ENCODE measurements at places on chromosomes 1 and 21.

GRCh38 chr1:2590233-2591141 lies 3.9 kb downstream of the PRXL2B start:
- no peak for DNase-seq

DNA sequence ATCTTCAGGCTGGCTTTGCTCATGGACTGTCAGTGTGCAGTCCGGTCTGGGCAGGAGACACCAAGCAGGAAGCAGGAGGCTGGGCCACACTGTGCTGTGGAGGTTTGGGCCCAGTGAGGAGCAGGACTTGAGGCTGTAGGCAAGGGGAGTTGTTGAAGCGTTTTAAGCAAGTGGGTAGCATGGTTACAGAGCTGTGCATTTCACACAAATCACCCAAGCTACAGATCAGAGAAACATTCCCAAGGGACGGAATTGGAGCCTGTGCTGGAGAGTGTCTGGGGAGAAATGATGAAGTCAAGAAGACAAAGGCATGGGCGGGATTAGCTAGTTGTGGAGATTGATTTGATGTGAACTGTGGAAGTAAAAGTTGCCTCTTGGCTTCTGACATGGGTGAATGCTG lies 60.9 kb downstream of the KIF21B start:
- DNase-seq, result no peak

DNA sequence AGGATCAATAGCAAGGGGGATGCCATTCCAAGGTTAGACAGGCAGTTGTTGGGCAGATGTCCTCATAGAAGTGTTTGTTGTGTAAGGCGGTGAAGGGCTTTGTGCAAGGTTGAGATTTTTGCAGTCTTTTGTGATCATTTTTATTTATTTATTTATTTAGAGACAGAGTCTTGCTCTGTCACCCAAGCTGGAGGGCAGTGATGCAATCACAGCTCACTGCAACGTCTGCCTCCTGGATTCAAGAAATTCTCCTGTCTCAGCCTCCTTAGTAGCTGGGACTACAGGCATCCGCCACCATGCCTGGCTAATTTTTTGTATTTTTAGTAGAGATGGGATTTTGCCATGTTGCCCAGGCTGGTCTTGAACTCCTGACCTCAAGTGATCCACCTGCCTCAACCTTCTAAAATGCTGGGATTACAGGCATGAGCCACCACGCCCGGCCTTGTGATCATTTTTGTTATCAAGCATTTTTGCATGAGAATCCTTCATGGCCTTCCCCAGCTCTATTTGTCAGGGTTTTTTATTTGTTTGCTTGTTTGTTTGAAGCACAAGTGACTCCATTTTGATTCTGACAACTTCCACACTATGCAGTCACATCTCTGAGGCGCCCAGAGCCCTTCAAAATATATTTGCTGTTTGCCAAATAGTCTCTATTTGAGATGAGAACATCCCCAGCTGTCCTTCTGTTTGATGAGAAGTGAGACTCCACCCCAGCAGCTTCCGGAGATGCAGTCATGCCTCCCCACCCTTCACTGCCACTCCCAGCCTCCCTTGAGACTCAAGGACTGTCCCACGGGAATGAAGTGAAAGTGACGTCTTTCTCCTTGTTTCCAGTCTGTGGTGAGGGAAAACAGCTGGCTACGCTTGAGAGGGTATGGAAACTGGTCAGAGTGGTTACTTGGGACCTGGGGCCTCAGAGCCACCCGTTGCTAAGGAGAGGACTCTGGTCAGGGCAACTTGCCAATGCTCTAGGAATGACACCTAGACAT lies 38.0 kb downstream of the TMEM50B start:
- no peak for DNase-seq

DNA sequence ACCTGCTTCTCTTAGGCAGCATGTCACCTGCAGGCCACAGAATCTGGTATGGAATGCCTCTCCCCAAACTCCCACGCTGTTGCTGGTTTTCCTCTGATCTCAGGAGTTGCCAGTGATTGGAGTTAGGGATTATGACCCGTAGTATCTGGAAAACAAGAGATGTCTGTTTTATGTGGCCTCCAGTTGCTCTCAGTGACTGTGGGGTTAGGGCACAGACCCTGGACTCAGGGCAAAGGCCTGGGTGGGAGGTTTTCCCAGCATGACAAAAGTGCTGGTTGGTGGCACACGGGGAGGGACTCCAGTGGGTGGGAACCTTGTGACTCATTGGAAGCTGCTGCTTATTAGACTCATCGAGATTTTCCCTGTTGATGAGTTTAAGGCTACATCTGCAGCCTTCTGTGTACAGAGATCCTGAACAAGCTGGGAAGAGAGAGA lies at the start of gene NR1I3:
NR1I3 (minus strand) TSS at position 165 of the 435 bp plus-strand sequence. CDS start 1,638 bp downstream, outside the sequence.
- DNase-seq, result no peak

GRCh38 chr1:75136195-75136815 lies 2.1 kb downstream of the LHX8 start:
- DNase-seq, result no peak

DNA sequence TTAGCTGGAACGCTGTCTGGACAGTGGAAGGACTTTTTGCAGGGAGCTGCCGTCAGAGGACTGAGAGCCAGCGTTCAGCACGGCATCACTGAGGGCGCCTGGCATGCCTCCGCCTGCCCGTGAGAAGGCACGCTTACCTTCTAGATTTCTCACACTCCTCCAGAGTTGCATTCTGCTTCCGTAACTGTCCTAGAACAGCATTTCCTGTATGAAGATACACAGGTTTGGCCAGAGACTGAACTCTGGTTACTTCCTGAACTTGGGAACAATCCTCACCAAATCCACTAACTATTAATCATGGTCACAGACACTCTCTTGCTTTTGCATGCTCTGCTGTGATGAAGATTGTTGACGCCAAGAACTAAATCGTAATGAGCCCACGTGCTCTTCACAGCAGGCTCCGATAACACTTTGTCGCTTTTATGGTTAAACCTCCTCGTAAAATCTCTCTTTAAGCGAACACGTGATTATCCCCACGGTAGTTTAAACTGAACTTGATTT lies 93.5 kb downstream of the KIF26B start:
- no peak for DNase-seq

- DNase-seq, result no peak
Observed at GRCh38 chr1:29264773-29265389, 28.6 kb downstream of the PTPRU start.

- no peak for DNase-seq
Observed at GRCh38 chr1:68623700-68624099, 126.8 kb upstream of the DEPDC1 start.

- peak; percentile 16 for DNase-seq
Observed at GRCh38 chr1:45802343-45803298, 791 bp upstream of the MAST2 start.

DNA sequence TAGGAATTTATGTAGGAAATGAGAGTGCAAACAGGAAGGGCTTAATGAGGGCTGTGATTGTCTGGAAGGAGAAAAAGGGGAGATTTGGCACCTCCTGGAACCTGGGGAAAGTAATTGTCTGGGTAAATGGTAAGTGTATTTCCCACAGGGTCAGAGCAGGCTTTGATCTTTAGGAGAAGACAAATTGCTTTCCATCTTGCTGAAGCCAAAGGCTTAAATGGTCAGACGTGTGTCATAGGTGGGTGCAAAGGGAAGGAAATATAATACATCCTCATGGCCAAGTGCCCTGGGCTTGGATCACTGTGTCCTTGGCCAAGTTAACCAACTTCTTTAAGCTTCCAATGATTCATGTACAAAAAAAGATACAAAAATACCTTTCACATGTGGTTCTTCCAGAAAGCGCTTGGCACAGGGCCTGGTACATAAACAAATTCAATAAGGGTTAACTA lies 1.3 kb upstream of the DUSP23 start:
- no peak for DNase-seq

DNA sequence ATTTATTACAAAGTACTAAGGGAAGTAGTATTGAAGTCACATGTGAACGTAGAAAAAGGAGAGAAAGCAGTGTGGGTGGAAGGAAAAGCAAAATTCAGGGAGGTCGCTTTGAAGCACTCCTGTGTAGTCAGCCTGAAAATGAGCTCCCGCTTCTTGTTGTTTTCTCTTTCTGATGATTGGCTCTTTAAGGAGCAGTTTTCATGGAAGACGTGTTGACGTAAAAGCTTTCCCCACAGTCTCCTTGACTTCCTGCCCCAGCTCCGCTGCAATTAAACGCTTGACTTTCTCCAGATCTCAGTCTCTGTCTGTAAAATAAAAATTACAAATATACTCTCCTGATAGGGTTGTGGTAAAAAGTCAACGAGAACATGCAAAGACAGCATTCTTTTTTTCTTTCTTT lies 661.5 kb upstream of the ZP4 start:
- no peak for DNase-seq

- DNase-seq, result no peak
Observed at GRCh38 chr1:41329662-41330587, 31.3 kb upstream of the FOXO6 start.

GRCh38 chr1:22582661-22583635 lies 19.7 kb downstream of the EPHA8 start:
- no peak for DNase-seq

DNA sequence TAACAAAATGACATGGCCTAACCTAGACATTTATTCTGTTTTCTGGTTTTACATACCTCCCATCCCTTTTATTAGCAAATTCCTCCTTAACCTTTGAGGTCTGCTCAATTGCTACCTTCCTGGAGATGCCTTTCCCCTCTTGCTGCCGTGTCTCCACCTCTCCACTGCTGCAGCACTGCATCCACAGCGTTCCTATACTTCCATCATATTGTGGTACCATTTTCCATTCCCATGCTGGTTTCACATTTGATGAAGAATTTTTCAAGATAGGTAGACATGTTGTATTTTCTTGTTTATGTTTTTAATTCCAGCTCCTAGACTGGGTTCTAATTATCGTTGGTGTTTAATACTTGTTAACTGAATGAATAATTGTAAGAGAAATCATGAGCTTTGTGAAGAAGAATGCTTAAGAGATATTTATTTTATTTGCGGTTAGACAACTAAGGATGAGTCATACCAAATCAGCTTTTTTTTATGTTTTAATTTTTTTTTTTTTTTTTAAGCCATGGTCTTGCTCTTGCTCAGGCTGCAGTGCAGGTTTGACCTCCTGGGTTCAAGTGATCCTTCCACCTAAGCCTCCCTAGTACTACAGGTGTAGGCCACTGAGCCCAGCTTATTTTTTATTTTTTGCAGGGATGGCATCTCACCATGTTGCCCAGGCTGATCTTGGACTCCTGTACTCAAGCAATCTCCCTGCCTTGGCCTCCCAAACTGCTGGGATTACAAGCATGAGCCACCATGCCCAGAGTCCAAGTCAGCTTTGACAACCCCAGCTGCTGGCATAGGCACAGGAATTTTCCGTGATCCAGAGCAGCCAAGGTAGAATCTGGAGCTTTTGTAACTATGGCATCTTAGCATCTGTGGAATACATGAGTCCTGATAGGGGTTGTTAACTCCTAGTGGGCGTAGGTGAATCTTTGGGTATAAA lies 44.0 kb downstream of the ATP6V1G3 start:
- DNase-seq, result no peak

- no peak for DNase-seq
Observed at GRCh38 chr1:36349241-36349671, 25.8 kb upstream of the EVA1B start.

- no peak for DNase-seq
Observed at GRCh38 chr1:86687595-86687994, 16.8 kb upstream of the SH3GLB1 start.

DNA sequence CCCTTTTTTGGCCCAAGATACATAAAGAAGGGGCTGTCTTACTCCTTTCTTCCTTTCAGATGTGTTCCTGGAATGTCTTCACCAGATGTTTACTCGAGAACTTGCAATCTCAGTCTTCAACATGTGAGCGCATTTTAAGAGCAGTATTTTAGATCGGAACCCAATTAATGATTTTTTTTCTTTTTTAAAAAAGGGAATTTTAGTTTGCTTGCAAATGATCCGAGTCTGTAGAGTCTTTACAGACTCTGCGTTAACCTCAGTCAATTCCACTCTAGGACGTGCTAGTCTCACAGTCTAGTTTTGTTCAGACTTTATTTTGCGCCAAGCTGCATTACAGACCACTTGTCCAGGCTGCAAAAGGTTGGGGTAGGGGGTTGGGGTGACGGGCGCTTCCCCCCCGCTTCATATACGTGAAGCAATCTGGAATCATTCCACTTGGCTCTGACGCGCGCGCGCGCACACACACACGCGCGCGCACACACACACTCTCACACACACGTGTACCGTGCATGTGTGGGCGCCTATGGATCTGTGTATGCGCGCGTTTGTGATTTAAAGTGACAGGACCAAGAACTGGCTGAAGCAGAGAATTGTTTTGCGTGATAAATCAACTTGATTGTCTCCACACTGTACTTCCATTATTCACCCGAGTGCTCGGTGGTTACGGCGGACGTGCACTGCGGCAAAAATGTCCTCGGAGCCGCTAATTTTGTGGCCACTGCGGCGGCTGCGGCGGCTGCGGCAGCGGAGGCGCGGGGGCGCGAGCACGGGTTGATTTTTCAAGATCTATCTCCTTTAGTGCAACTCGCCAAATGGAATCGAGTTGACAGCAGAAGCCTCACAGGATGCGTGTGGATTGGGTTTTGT lies 25.6 kb upstream of the NFIA start:
- no peak for DNase-seq

DNA sequence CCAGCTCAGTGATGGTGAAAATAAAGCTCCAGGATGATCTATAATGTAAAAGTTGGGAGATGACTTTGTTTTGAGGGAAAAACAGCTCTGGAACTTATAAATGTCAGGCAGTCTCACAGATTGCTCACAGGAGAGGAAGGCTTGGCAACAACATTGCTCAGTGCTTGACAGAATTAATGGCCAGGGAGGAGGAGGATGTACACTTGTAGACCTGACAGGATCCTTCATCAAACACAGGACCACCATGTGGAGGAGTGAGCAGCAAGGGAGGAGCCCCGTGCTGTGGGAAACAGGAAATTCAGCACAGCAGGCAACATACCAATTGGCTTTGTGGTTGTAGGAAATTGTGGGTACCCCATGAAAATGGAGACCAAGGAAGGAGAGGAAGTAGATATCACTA lies 291.8 kb upstream of the CAMK1G start:
- no peak for DNase-seq

DNA sequence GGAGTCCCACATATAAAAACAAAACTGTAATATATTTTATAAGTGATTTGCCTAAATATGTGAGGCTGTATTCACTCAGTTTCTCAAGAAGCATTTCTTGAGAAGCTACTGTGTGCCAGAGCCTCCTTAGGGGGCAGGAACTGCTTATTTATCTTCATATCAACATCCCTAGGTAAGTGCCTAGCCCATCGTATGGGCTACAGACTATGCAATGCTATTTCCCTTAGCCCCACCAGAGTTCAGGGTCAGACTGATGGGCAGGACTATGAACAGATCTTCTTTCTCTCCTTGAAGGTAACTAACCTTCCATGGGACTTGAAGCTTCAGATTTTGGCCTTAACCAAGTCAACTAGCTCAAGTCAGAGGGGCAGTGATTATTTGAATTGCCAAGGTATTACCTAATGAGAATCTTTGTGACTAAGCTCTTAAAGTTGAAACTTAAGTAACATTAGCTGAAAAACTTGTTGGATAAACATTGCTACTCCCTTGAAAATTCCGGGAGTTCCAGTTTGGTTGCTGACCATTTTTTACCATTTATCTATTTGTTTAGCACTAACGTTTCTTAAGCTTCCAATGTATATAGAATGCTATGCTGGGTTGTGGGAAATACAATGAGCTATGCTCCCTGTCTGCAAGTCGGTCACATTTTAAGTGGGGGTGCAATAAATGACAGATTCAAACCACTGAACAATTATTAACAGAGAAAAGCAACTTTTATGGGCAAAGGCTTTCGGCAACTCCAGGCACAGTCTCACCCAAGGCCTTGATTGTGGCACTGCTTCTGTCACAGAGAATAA lies 85.2 kb downstream of the GPR88 start:
- no peak for DNase-seq

- DNase-seq, result no peak
Observed at GRCh38 chr1:112515311-112516009, 6.7 kb downstream of the WNT2B start.

- no peak for DNase-seq
Observed at GRCh38 chr1:205770618-205771017, 4.7 kb downstream of the RAB29 start.

GRCh38 chr21:38170283-38170682 lies 86.5 kb upstream of the KCNJ15 start:
- no peak for DNase-seq
